CD4-positive, alpha-beta T cell treated with Interleukin-15 for 1 hour (primary cell): ENCODE measurements at places on chromosomes 2 and 18.

GRCh38 chr2:128413014-128413717 is 94.5 kb upstream of the HS6ST1 start:
- no peak for DNase-seq

- DNase-seq: peak; percentile 68
These were observed 1.4 kb downstream of the CYRIA start for GRCh38 chr2:16664052-16664731.

GRCh38 chr2:60091894-60092293 is 461.6 kb downstream of the BCL11A start:
- DNase-seq: no peak

DNA sequence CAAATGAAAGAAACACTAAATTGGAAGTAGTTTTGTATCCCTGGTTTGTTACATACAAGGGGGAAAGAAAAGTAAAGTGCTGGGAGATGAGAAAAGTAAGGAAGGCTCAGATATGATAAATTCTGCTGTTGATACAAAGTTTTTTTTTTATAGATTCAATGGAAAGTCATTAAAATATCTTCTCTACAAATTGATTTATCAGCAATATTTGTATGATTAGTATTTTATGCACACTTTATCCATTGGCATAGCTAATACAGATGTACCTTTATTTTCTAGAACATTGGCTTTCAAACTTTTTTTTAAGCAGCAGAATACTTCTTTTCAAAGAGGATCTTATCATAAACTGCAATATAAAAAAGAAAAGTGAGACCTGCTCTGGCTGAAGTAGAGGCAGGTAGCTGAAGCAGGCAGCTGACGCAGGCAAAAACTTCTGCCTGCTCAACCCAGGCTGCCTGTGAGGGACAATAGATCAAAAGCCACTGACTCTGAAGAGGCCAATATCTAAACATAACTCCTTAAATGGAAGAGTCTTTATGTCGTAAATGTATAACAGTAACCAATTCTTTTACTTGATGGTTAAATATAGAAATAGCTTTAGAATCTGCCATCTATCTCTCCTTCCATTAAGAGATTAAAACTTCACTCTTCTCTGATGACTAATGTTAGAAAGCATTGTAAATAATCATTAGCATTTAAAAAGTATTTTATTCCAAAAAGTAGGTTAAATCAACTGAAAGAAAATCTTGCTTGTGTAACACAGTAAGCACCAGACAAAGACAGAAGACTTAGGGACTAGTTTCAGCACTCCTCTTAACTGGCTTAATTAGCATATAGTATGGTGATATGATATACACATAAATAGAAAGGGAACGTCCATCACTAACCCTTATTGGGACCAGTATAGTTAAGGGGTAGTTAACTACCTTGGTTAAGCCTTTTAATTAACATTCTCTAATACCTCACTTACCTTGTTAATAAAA is 174.2 kb downstream of the SLC39A10 start:
- no peak for DNase-seq

DNA sequence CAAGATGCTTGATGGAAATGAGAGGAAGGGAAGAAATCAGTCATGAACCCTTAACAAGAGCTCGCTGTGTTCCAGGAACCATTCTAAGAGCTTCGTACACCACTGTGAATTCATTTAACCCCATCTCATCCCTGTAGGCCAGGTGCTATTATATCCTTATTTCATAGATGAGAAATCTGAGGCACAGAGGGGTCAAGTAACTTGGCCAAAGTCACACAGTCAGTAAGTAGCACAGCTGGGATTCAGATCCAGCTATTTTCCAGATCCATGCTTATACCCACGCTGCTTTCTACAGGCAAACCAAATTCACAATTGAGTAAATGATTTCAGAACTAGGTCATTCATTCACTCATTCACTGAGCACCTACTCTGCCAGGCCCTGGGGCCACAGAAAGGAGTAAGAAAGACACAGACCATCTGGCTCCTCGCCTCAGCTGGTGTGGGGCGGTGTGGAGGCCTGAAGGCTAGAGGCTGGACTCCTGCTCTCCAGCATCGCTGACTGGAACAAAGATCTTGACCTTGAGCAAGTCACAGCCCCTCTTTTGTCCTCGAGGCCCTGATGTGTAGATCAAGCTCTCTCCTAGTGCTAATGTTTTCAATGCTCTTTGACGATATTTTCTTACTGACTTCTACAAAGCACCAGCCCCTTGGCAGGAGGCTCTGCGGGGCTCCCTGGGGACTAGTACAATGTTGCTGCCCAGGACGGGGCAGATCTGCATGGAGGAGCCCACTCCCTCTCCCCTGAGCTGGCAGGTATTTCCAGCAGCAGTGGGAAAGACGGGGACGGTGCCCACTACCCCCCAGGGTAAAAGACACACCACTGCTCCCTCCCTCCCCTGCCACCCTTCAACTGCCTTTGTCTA is 26.5 kb downstream of the STEAP3 start:
- no peak for DNase-seq

- DNase-seq: no peak
These were observed 98.6 kb upstream of the CABLES1 start for GRCh38 chr18:23036660-23037201.

DNA sequence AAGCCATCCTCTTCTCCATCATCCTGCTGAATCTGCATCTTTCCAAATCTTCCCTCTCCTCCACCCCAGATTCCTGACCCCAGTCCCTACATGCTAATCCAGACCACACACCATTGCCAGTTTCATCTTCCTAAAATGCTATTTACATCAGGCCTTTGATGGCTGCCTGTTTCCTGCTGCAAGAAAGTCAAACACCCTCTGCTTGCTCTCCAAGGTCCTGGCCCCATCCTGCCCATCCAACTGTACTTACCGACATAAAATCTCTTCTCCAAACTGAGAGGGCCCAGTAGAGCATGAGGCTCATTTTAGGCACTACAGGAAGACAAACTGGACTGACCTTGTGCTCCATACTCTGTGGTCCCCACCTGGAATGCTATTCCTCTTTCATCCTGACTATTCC is 19.0 kb downstream of the ALK start:
- no peak for DNase-seq

DNA sequence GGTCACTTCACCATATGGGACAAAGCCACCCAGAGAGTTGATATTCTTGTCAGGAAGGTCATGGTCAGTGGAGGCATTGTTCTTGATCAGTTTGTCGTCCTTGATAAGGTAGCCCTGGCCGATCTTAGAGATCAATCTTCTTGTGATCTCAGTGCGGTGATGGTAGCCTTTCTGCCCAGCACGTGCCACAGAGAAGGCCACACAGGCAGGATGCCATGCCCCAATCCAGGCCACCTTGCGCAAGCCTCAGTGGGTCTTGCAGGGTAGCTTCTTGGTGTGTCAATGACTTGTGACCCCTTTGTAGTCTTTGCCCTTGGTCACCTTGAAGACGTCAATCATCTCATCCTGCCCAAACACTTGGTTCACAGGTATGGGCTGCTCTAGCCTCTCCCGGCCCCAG is 143.9 kb upstream of the ASB18 start:
- no peak for DNase-seq

DNA sequence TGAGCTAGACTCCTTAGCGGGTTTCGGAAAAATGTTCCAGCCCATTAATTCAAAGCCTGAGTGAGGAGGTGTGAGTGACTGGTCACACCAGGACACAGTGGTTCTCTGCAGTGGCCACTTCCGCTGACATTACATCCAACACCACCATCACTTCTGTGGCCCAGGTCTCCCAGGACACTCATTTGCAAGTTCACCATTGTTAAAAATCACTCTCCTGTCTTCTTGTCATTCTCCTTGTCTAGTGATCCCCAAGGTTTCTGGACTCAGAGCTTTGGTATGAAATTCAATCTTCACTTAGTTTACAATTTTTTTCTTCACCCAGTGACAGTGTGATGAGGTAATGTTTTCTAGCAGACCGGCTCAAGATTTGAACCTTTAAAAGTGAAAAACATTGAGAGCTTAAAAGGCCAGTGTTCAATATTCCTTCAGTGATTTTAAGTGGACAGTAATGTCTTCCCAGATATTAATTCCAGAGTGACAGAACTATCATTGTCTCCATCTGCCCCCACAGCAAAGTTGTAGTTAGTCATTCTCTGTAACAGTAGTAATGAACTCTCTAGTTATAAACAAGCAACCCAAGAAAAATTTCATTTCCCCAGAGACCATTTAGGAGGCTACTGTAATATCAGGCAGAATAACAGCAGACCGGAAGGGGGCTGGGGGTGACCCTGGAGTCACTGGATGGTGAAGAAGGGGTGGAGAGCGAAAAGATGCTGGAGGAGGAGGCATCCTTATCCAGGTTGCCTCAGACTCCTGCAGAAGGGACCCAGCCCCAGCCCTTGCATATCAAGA is 164.9 kb downstream of the GFPT1 start:
- no peak for DNase-seq

- no peak for DNase-seq
These were observed 48.8 kb upstream of the DNAJC10 start for GRCh38 chr2:182667315-182667695.

- DNase-seq: no peak
These were observed 135.9 kb downstream of the ALPK2 start for GRCh38 chr18:58492891-58493469.

DNA sequence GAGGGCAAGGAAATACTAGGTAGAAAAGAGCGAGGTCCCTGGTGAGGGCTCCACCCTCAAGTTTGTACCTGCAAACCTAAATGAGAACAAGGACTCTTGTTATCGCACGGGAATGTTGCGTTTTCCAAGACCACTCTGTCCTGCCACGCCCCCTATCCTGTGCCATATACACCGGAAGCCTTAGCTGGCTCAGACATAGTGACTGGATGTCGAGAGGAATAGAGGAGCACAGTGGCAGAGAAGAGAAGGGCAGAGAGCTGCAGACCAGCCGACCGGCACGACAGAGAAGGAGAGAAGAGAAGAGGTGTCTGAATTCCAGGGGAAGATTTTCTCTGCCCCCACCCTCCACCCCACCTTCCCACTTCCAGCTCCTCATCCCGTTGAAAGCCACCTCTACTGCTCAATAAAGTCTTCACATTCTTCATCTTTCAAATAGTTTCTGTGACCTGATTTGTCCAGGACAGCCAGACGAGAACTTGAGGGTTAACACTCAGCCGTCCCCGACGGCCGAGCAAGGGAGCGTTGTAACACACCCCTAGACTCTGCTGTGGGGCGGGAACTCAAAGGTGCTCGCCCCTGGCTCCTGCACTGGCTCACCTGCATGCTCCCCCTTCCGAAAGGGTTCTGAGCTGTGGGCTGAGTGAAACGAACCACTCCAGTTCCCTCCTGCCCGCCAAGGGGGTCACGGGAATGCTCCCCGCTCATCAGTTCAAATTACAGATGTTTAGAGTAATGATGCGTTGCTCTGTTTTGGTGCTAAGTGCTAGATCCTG is 24.9 kb upstream of the COL3A1 start:
- DNase-seq: no peak

GRCh38 chr2:22336414-22336813 is 1048.6 kb upstream of the KLHL29 start:
- no peak for DNase-seq

- DNase-seq: peak; percentile 49
These were observed 116.0 kb downstream of the CDC42EP3 start for GRCh38 chr2:37555457-37555856.

DNA sequence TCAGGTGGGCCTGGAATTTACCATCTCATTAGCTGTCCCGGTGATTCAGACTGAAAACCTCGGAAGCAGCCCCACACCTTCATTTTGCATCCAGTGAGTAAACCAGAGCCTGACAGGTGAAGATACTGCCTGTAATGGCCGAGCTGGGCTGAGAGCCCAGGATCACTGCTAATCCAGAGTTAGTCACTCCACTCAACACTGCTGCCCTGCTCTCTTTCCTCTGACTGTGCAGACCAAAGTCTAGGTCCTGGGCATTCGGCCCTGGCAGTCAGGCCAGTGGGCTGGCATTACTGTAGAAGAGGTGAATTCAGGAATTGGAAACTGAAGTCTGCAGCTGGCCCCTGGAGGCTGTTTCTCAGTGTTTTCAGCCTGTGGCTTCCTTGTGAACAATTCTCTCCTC is 44.3 kb downstream of the TMEM17 start:
- DNase-seq: no peak

DNA sequence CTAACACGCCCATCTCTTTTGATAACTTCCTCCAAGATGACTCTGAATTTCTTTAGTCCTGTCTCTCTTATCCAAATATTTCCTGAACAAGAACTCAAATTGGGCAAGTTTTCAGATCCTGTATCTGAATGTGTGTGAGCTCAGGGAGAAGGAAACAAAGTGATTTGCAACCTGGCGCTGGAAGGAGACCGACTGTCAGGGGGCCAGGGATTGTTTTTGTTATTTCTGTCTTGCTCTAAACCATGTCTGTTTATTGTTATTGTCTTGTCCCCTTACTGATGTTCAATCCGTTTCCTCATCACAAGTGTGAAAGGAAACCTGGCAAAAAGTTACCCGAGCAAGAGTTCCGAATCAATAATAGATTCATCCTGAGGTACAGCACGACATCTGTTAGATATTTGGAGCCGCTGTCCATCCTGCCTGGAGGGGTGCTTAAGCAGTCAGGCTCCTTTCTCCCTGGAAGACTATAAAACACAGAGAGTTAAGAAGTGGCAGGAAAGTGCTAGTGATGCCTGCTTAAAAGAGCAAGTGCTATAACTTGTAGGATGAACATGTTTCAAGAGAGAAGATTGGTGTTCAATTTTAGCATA is 132.5 kb upstream of the OSR1 start:
- no peak for DNase-seq

- no peak for DNase-seq
These were observed 339.3 kb downstream of the LRP1B start for GRCh38 chr2:141791521-141791920.

DNA sequence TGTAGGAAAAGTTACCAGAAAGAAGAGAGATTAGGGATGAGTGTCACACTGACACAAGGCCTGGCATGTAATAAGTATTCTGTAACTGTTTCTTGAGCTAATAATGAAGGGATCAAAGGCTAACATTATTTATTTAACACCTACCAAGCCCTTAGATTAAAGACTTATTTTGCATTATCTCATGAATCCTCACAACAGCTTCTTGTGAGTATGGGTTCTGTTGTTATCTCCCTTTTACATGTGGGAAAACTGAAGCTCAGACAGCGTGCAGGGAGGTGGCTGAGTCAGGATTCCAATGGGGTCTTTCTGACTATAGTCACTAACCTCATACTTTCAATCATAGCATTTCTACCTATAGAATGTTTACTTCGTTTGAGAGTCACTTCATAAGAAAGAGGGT is 79.0 kb upstream of the PROKR1 start:
- DNase-seq: no peak

- DNase-seq: no peak
These were observed 99.3 kb downstream of the GATA6 start for GRCh38 chr18:22268641-22269128.

DNA sequence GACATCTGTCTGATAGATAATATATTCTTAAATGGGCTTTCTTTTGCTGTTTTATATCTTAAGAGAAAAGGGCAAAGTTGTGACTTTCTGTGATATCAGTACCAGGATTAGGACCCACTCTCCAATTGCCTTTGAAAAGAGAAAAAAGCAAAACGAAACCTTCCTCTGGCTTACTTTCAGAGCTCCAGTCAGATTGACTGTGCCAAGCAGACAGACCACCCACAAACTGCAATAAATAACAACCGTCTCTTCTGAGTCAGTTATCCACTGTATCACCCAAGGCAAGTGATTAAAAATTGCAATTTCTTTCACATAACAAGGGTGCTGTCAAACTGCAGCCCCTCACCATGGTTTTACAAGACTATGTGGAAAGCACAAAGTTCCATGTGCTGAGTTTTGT is 230.5 kb upstream of the SETBP1 start:
- no peak for DNase-seq
